CD4-positive, alpha-beta T cell treated with Interleukin-6 at 100 ng/mL for 8 hours (primary cell): ENCODE measurements at places on chromosomes 12 and 14.

GRCh38 chr14:91750634-91751198 is 18.8 kb upstream of the CATSPERB start:
- no peak for DNase-seq

DNA sequence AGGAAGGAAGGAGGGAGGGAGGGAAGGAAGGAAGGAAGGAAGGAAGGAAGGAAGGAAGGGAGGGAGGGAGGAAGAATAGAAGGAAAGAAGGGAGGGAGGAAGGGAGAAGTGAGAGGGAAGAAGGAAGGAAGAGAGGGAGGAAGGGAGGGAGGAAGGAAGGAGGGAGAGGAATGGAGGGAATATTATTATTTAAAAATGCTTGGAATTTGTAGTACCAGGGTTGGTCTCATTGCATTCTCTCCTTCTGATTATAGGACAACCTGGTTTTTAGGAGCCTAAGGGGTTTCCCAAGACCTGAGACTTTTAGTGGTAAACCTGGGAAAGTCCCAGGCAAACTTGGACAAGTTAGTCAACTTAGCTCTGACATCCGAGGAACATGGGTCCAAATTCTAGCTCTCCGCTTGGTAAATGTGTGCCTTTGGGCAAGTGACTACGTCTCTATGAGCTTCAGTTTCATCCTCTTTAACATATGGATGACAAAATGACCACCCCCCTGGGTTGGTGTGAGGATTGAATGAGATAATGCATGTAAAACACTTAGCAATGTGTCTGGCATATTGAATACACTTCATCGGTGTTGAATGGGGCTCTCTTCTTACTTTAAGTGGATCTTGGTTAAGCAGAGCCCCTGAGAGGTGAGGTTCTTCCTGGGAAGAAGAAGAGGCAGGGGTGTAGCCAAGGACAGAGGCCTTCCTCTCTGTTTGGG is 690.7 kb upstream of the TBX3 start:
- DNase-seq, result no peak

GRCh38 chr14:97027256-97027999 is 230.2 kb downstream of the VRK1 start:
- no peak for DNase-seq

GRCh38 chr14:104218361-104219180 is 80.2 kb downstream of the KIF26A start:
- no peak for DNase-seq
